Posterior vena cava (tissue), 2 donors: ENCODE measurements at places on chromosomes 7 and 10. TPM values are rescaled to one million over a fixed set of nuclear protein-coding genes. Genes with fewer than 3 reads are reported as not detected.
A peak's percentile ranks its signal among the peaks of the same experiment; 100 is the strongest.

The C10orf90 gene
- not detected for total RNA-seq

GRCh38 chr7:151379534-151380198, 30.2 kb downstream of the WDR86 start:
- DNase-seq, result peak; percentile 72

- no peak for DNase-seq
Measured at GRCh38 chr10:29994811-29995210, 64.6 kb downstream of the JCAD start.

DNA sequence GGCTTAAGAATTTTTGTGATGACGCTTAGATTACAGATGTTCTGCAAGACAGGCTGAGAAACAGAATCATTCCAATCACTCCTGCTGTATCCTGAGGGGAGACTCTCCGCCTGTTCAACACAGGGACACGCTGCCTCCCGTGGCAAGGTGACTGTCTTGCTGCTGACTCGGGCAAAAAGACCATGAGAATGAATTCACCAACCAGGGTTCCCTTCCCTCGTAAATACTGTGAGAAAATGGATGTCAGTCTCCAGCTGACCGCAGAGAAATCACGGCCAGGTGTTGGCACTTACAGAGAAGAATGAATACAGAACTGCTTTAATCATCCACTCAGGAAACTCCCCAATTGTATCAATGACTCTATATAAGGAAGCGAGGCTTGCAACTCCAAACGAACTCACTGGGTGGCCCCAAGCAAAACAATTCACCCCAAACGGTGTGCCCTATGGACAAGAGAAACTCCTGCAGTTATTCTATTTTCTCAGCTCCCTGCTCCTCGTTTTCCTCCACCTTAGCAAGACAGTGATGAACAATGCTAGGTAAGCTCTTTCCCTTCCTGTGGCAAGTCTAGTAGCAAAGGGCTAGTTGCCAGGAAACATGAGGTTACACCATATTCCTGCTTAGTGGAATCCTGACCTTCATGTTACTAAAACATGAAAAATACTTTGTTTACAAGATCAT, 22.8 kb downstream of the GNA12 start:
- DNase-seq, result no peak

GRCh38 chr7:53485354-53485753, 449.9 kb downstream of the POM121L12 start:
- no peak for DNase-seq

- DNase-seq, result no peak
Measured at GRCh38 chr7:1105189-1105588, 17.3 kb downstream of the GPER1 start.

DNA sequence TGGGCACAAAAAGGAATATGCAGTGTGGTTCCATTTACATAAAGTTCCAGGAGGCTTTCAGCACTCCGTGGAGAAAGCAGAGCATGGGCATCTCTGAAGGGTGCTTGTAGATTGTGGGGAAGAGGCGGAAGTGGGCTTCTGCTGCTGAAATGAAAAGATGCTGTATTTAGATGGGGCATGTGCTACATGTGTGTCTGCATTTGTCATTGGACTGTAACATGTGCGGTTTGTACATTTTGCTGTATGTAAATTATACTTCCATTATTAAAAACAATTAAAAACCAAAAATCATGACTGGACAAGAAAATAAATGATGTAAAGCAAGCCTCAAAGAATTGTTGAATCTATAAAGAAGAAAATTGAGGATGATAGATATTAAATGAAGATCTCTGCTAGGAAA, 334.0 kb downstream of the WDR37 start:
- DNase-seq, result no peak

- no peak for DNase-seq
Measured at GRCh38 chr10:95532536-95532935, 28.6 kb downstream of the SORBS1 start.
